ENCODE measurements at places on chromosomes 2 and 18.

GRCh38 chr2:20421988-20422370, 24.9 kb upstream of the RHOB start:
- no peak for DNase-seq

DNA sequence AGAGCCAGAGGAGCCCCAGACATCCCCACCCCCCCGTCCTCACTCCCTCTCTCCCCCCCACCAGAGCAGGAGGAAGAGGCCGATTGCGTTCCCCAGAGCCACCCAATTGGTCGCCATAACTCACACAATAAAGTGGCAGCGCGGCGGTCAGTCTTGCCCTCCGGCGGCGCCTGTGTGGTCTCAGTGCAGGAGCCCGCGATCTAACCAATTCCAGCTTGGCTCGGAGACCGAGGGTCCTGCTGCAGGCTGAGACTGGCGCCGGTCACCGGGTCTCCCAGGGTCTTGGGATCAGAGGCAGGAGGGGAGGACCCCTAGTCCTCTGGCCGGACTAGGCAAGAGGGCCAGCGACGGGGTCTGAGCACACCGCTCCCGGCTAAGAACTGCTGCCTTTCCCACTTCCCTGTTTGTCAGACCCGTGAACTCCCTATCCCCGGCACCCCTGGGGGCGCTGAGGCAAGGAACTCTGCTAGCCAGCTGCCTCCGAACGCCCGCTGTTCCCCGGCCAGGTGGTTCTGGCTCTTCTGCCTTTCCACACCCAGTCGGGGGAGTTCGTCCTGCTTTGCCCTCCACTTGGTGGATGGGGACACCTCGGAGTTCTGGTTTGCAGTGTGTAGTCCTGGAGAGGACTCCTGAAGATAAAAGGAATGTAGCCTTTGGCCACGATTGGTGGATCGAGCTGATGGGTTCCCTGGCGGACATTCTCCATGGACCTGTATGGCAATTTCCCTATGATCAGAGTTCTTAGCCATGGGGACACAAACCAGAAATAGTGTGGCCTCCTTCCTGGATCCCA, 1.0 kb upstream of the HOXD12 start:
- DNase-seq: no peak

DNA sequence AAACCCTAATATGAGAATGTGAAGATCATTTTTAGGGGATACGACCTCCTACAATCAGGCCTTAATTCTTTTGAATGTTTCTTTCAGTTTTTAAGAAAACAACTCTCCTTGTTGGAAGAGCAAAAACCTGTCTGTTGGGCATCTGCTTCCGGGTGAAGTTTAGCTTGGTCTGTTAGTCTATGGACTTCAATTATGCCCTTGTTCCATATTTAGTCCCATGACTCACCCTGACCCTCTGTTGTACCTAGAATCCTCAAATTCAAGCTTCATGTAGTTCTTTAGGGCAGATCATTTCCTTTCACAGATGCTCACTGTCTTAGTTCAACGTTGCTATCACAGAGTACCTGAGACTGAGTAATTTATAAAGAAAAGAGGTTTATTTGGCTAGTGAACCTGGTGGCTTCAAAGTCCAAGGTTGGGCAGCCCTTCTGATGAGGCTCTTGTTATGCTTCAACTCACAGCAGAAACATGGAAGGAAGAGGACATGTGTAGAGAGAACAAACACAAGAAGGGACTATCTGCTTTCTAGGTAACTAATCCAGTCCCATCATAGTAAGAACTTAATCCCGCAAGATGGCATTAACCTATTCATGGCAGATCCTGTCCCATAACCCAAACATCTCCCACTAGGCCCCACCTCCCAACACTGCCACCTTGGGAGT, 82.5 kb upstream of the SERPINE2 start:
- no peak for DNase-seq

GRCh38 chr2:18804536-18804935, 215.2 kb upstream of the NT5C1B start:
- DNase-seq: no peak

GRCh38 chr2:143881246-143881645, 638.7 kb downstream of the ZEB2 start:
- peak; percentile 94 for DNase-seq

DNA sequence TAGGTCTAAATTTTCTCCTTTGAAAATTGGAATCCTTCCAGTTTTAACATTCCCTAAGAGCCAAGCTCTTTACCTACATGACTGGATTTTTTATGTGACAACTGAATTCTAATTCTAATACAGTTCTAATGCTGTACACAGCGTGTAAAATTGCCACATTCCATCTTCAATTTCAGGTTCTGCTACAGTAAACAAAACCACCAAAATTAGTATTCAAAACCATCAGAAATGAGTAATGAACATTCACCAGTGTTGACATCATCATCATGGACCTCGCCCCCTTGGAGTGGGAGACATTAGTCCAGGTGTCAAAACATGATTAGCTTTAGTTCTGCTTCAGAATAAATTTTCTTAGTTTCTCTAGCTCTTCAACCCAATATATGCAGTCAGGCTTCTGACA, 133.6 kb downstream of the MBD2 start:
- DNase-seq: no peak

- DNase-seq: no peak
These were observed 68.8 kb downstream of the SH3RF3 start for GRCh38 chr2:109197491-109198418.

GRCh38 chr2:169849710-169850109, 22.5 kb downstream of the UBR3 start:
- no peak for DNase-seq

DNA sequence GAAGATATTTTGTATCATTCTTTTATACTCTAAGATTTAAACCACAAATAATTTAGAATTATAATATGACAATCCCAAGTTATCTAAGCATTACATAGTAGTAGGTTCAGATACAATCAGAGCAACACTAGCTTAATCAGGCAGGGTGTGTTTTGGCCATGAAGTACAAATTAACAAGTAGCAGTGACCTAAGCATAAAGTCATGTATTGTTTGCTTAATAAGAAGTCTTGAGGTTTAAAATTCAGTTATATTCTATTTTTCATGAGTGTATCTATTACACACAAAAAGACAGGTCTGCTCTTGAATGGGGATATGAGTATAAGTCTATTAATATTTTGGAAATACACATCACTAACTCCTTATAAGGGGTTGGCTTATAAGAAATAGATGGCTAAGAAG, 39.9 kb downstream of the DYNAP start:
- no peak for DNase-seq

GRCh38 chr2:1971124-1971523, 226.8 kb upstream of the PXDN start:
- no peak for DNase-seq

DNA sequence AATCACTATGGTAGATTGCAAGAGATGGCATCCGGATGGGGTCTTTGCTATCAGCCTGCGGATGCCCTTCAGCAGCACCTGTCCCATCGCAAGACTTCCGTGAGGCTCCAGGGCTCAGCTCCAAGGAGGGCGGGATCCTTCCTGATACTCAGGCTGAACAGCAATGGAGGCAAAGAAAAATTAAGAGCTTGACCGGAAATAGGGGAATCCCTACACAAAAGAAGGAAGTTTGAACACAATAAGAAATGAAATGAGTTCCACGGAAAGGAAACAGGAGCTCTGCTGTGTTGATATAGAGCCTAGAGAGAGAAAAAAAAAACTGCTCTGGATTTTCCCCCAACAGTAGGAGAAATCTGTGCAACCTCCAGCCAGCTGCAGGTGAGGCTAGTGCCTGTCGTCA, 91.9 kb downstream of the ARL4C start:
- DNase-seq: no peak

DNA sequence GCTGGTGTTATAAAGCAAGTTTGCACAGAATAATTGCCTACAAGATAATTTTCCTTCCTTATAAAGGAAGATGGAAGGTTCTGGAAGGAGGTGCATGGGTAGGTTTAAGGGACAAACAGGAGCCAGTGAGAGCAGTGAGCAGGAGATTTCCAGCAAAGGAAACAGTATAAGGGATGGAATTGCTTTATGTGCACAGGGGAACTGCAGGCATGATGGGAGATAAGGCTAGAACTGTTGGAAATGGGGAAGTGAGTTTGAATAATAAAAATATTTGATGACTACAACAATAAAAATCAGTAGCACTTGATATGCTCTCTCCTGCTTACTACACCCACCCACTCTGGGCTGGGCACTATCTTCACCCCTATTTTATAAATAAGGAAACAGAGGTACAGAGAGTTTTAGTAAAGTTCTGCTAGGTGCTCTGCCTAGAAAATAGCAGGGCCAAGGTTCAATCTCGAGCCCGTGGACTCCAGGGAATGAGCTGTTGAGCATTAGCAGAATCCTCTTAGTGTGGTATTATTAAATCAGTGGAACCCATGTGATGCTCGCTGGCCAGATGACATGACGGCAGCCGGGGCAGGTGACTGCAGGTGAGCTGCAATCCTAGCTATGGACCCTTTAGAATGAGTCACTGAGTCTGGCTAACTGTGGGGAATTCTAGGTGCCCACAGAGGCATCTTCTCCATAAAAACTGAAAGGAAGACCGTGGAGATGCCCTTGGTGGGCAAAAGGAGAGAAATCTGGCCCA, 302.5 kb downstream of the PIEZO2 start:
- no peak for DNase-seq

- no peak for DNase-seq
These were observed 366.2 kb downstream of the NUP35 start for GRCh38 chr2:183490489-183490888.

- no peak for DNase-seq
These were observed 230.4 kb downstream of the MEIS1 start for GRCh38 chr2:66665124-66665984.

DNA sequence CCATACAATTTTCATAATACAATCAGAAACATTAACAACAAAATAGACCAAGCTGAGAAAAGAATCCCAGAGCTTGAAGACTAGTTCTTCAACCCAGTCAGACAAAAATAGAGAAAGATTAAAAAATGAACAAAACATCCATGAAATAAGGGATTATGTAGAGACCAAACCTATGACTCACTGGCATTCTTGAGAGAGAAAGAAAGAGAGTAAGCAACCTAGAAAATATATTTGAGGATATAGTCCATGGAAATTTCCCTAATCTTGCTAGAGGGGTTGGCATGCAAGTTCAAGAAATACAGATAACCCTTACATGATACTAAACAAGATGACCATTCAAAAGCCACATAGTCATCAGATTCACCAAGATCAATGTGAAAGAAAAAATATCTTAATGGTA, 281.7 kb downstream of the CCDC85A start:
- DNase-seq: no peak

DNA sequence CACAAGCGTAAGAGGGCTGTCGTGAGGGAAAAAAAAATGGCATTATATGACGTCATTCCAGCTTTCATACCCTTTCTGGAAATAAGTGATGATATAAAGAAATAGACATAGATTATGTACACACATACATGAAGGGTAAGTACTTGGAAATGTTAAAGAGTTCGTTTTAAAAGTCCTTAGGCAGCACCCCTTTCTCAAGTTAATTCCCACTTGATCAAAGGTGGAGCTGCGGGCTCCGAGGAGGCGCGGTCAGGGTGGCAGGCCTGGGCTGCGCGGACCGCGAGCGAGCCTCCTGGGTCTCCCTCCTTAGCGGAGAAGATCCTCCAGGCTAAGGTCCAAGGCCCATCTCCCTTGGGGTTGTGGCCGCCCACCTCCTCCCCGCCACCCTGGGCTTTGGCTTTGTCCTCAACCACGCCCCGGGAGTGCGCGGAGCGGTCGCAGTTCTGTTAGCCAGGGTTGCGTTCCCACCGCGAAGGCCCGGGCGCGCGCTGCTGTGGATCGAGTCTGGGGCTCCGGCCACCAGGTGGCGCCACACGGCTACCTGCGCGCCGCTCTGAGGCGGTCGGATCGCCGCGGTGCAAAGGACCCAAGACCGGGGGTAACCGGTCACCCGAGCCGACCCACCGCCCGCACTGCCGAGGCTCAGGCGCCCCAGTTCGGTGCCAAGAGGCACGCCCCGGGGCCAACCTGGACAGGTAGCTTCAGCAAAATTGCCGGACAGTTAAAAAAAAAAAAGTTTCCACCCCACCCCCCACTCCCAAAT, 66.8 kb downstream of the HNRNPLL start:
- DNase-seq: peak; percentile 65

GRCh38 chr2:19811186-19811585, 90.6 kb downstream of the TTC32 start:
- no peak for DNase-seq

GRCh38 chr2:46416739-46417403, 62.5 kb upstream of the TMEM247 start:
- no peak for DNase-seq

DNA sequence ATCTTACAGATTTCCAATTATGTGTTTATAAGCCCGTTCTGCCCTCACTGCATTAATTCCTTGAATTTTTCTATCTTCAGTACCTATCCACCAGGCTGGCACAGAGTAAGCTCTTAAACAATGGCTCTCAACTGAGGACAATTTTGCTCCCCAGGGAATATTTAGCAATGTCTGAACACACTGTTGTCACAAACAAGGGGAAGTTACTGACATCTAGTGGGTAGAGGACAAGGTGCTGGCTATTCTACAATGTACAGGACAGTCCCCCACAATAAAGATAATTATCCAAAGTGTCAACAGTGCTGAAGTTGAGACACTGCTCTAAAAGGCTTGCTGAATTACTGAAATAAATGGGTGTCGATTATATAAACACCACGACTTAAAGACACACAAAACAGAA, 5.0 kb downstream of the NDUFS1 start:
- peak; percentile 16 for DNase-seq

GRCh38 chr18:64668461-64668962, 519.6 kb upstream of the LINC00305 start:
- no peak for DNase-seq

All from NCI-H2171 (cell line).